ENCODE measurements at places on chromosomes 5 and 9. TPM values are rescaled to one million over a fixed set of nuclear protein-coding genes. Genes with fewer than 3 reads are reported as not detected.

The TMOD1 gene
- total RNA-seq = 0.11 TPM

GRCh38 chr9:99336531-99336930, 114.4 kb downstream of the SEC61B start:
- no peak for DNase-seq

GRCh38 chr5:172509405-172509781, 55.1 kb upstream of the SH3PXD2B start:
- no peak for DNase-seq

GRCh38 chr5:16727755-16728325, 111.0 kb upstream of the RETREG1 start:
- DNase-seq = no peak

GRCh38 chr9:1916655-1917054, 98.5 kb upstream of the SMARCA2 start:
- no peak for DNase-seq

DNA sequence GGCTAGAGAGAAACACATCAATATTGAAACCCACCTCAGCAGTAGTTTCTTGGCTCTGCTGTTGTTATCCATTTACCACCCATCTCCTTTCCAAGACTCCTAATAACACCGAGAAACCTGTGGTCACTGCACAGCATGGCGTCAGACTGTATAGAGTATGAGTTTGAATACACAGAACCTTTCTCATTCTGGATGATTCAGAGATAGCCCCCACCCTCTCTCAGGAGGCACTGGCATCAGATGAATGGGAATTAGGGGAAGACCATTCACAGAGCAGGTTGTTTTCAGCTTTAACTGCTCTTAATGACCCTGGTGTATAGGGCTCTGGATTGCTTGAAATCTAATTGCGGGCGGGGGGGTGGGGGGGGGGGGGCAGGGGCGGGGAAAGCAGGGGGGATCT, 86.7 kb downstream of the GPR21 start:
- DNase-seq = no peak
